ENCODE measurements at places on chromosomes 3 and 15.

GRCh38 chr15:72923289-72923688, 129.0 kb upstream of the NEO1 start:
- no peak for DNase-seq

- DNase-seq, result no peak
Measured at GRCh38 chr3:140540262-140540661, 137.6 kb upstream of the TRIM42 start.

DNA sequence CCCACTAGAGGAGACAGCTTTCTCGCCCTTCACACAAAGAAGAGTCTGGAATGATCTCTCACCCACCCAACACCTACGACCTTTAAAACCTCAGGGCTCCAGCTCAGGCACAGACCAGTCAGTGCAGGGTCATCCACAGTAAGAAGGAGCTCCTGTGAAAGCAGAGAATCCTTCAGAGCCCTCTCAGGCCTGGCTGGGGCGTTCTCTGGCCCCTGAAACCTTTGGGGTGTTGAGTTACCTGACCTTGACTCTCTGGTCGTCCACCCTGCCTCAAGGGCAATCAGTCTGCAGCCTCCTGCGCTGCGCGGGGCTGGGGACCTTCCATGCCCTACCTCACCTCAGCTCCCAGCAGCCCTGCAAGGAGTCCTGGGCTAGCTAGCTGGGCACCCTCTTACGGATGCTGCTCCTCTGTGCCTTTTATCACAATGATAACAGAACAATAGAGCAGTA, 106.2 kb downstream of the ADCY5 start:
- no peak for DNase-seq

DNA sequence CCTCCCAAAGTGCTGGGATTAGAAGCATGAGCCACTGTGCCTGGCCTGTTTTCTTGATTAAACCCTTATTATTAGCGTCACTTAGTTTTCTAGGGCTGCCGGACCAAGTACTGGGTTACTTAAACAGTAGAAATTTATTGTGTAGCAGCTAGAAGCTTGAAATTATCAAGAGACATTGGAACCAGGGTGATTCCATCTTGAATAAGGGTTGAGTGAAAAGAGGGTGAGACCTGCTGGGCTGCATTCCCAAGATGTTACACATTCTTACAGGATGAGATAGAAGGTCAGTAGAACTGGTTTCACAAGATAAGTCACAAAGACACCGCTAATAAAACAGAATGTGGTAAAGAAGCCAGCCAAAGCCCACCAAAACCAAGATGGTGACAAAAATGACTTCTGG, 18.6 kb upstream of the FSTL1 start:
- no peak for DNase-seq

GRCh38 chr3:45537970-45538640, 56.4 kb upstream of the LIMD1 start:
- peak; percentile 33 for DNase-seq

GRCh38 chr15:76340198-76340802, 3.7 kb downstream of the ISL2 start:
- peak; percentile 31 for DNase-seq

DNA sequence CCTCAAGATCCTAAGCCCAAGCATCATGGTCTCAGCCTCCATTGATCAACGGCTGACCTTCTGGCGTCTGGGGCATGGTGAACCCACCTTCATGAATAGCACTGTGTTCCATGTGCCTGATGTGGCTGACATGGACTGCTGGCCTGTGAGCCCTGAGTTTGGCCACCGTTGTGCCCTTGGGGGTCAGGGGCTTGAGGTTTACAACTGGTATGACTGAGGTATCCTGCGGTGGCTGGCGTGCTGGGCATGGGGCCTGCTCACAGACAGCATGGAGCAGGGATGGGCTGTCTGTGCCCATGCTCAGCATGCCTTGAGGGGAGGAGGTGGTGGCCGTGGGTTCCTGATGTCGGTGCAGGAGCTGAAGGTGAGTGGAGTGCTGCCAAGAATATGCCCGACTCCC, 3.3 kb downstream of the DALRD3 start:
- DNase-seq, result no peak

- no peak for DNase-seq
Measured at GRCh38 chr15:79170256-79170664, 79.7 kb upstream of the RASGRF1 start.
